ENCODE measurements at places on chromosomes 3 and 15.

GRCh38 chr3:78732471-78732870 lies 1035.3 kb downstream of the ROBO1 start:
- no peak for DNase-seq

DNA sequence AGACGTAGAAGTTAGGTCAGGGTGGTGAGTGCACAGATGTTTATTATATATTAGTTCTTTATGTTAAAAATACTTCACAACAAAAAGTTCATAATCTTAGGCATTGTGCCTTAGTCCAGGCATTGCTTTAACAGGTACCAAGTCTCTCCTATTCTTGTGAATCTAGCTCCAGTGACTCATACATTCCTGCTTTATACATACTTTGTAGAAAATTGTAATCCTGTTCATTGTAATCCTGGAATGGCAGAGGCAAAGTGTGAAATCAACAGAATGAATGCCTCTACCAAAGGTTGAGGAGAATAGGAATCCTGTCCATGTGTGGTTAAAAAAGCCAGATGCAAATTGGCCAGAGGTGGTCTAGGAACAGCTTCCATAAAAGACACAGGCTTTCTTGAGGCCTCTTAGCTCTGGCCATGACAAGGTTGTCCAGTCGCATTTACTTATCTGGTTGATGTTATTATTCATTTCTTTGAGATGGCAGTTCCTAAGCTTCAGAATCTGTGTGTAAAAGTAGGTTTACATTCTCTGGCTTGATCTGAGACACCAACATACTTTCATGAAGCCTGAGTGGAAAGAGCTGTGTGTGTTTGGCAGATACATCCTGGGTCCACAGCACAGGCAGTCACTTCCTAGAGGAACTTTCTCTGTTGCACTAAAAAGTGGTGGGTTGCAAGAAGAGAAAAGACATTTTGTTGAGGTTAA lies 109.0 kb downstream of the CDIN1 start:
- no peak for DNase-seq

GRCh38 chr3:154164387-154164786 lies 43.2 kb downstream of the ARHGEF26 start:
- no peak for DNase-seq

DNA sequence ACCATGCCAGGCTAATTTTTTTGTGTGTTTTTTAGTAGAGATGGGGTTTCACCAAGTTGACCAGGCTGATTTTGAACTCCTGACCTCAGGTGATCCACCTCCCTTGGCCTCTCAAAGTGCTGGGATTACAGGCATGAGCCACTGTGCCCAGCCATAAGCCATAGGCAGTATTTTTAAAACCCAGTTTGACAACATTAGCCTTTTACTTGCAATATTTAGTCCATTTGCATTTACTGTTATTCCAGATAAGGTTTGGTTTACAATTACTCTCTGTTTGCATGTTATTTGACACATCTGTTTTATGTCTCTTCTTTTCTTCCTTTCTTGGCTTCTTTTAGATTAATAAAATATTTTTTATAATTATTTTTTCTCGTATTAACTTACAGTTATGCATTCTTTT lies 83.6 kb upstream of the EPHB3 start:
- DNase-seq, result no peak

DNA sequence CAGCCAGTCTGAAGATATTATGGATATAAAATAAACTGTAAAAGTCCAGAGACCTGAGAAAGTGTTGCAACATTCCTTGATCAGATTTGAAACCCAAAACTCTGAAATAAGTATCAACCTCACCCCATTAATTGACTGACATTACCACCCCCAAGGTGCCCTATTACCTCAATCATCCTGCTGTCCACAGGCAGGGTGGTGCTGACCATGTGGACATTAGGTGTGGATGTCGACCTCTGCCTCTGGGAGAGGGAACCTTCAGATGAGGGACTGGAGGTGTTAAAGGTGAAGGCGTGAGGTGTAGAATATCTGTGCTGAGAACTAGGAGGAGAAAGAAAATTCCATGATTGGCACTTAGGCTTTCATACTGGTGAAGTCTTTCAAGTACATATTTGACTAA lies 47.1 kb downstream of the MKRN2 start:
- DNase-seq, result no peak

GRCh38 chr3:48819234-48820221 lies 28.1 kb downstream of the PRKAR2A start:
- no peak for DNase-seq

DNA sequence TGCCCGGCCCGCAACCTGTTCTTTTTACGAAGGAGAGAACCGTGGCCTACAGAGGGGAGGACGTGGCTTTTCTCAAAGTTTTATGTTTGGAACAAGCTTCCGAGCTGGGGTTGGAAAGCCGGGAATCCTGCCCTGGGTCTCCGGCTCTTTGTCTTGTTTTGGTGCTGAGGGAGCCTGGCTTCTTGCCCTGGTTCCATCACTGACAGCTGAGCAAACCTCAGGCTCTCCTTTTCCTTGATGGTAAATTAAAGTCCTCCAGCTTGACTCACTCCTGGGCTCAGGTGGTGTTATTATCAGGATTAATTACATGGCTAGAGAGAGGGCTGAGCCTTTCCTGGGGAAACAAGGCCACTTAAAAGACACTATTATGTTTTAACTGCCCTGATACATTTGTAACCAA lies 289.5 kb upstream of the RGMA start:
- no peak for DNase-seq

DNA sequence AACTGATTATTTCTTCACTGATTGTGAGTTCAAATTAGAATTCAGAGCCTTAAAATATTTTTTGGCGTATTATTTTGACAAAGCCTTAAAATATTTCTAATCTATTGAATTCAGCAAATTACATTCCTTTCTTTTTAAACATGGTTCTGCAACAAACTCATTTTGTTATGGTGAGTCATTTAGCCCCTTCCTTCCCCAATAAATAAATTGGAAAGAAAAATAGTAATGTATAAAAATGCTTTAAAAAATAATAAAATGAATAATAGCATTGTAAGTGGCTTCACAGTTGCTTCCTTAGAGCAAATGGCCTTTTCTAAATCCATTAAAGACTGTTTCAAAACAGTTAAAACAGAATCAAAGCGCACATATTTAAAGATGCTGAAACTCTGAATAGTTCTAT lies 12.1 kb downstream of the CSNK1G1 start:
- no peak for DNase-seq

- DNase-seq, result no peak
Observed at GRCh38 chr3:39468108-39468436, 592 bp downstream of the MOBP start.

GRCh38 chr3:161851941-161852566 lies 355.4 kb downstream of the OTOL1 start:
- DNase-seq, result peak; percentile 68

DNA sequence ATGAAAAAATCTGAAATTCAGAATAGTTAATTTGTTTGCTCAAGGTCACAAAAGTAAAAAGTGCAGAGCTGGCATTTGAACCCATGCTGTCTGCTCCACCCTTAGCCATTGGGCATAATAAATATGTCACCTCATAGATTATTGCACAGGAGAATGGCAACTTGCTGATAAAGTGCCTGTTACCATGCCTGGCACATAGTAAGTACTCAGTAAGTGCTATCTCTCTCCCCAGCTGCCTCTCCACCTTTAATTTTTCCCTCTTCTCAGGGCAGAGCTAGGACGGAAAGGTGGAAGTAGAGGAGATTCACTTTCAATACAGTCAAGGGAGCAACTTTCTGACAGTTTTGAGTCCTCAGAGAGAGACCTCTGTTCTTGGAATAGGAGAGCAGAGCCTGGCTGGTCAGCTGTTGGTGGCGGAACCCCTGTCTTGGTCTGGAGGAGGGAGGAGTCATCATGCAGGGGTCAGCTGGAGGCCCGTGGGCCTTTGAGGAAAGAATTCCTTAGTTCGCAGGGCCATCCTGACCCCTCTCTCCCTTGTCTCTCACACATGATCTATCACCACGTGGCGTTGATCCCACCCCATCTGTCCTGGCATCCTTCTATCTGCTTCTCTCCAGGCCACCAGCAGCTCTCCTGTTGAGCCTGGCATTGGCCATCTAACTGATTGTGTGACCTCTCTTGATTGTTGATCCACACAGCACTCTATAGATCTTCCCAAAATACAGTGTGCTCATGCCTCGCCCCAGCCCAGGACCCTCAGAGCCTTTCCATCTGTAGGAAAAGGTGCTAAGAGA lies 149.3 kb downstream of the RPLP1 start:
- DNase-seq, result no peak

GRCh38 chr3:37116998-37117397 lies 57.4 kb downstream of the LRRFIP2 start:
- DNase-seq, result no peak

DNA sequence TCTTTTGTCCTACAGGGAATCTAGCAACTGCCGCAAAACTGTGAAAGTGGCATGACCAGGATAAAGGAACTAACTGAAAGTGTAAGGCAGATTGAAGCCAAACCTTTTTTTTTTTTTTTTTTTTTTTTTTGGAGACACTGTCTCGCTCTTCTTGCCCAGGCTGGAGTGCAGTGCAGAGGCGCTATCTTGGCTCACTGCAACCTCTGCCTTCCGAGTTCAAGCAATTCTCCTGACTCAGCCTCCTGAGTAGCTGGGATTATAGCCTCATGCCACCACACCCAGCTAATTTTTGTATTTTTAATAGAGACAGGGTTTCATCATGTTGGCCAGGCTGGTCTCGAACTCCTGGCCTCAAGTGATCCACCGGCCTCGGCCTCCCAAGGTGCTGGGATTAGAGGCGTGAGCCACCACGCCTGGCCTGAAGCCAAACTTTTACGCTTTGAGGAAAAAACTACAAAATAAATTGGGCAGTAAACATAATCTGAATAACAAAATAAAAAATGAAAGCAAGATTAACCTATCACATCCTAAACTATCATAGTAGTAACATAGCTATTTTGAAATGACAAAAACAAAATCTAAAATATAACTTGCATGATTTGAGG lies 9.7 kb downstream of the SLTM start:
- no peak for DNase-seq

DNA sequence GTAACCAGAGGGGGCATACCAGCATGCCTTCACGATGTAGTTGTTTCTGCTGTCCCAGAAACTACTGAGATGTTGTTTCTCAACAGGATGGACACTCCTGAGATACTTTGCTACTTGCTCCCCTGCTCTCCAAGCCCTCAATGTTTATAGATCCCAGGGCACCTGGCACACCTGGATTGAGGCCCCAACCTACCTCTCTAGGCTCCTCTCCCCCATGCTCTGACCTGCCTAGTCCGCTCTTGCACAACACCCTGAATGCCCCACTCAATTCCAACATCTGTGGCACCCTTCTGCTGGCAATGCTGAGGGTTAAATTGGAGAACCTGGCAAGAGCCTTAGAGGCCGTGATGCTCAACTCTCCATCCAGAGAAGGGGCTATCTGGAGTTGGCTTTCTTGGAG lies 42.5 kb upstream of the ANKRD34C start:
- DNase-seq, result no peak

DNA sequence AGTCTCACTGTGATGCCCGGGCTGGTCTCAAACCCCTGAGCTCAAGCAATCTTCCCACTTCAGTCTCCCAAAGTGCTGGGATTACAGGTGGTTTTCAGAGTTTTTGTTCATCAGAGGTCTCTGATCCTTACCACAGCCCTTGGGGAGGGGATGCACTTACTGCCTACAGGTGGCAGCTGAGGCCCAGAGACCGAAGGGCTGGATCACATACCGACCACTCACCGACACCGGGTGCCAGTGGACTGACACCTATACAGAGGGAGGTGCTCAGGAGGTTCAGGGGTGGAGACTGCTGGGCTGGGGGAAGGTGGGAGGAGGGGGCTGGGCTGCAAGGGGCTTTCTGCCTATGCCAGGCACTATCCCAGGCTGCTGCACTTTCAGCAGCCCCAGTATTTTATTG lies 19.5 kb downstream of the DUSP7 start:
- DNase-seq, result no peak

- DNase-seq, result no peak
Observed at GRCh38 chr3:70053293-70053692, 53.8 kb downstream of the SAMMSON start.

DNA sequence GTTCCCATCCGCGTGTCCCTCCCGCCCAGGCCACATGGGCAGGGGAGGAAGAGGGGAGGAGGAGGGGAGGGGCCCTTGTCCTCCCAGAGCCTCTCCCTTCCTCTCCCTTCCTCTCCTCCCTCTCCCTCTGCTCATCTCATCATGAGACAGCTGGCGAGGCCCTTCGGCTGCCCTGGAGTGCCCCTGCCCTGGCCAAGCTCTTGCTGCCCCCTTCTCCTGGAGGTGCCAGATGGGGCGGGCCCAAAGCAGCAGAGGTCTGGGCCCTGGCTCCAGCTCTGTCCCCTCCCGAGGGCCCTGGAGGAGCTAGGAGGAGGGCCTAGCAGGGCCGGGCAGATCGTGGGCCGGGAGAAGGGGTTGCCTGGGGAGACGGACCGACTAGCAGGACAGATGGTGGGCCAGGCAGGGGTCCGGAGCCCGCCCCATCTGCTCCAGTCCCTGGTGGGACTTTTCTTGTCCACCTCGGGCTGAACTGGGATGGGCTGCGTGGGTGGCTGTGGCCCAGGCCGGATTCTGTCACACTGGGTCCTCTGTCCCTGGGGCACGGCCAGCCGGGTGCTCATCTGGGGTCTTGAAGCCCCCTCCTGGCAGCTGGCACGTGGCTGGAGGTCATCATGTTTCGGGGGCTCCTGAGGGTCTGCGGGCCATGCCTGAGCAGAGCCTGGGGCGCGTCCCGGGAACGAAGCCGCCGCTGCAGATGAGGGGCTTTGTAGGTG lies 183.4 kb downstream of the GOLGA6L6 start:
- no peak for DNase-seq

DNA sequence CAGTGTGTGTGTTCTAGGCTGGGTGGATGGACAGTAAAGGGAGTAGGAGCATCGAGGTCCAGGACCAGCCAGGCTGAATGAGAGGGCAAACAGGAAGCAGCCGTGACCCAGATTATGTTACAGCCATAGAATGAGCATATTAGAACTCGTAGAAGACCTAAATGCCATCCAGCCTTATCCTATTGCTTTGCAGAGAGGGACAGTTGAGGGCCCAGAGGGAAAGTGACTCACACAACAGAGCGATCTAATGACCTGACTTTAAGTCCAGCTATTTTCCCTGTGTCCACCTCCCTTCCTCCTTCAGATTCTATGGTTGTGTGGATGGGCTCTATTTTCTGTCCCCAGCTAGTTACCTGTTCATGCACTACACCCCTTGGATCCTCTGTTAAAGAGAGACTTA lies 634.1 kb upstream of the TBL1XR1 start:
- DNase-seq, result no peak

GRCh38 chr15:70625438-70625837 lies 137.9 kb downstream of the UACA start:
- no peak for DNase-seq

DNA sequence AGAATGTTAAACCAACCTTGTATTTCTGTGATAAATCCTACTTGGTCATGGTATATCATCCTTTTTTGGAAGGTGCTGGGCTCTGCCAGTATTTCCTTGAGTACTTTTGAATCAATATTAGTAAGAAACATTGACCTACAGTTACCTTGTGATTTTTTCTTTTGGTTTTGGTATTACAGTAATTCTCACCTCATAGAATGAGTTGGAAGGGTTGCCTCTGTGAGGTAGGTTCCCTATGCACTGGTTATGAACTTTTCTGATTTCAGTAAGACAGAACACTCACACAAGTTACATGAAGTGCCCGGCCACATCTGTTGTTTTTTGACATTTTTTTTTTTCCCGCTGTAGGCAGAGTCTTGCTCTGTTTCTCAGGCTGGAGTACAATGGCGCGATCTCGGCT lies 20.0 kb downstream of the PCCB start:
- DNase-seq, result no peak

GRCh38 chr3:101665851-101666250 lies 11.1 kb downstream of the ZBTB11 start:
- no peak for DNase-seq

Measured in D341Med (cell line).